ENCODE measurements at places on chromosomes 5 and 9.

DNA sequence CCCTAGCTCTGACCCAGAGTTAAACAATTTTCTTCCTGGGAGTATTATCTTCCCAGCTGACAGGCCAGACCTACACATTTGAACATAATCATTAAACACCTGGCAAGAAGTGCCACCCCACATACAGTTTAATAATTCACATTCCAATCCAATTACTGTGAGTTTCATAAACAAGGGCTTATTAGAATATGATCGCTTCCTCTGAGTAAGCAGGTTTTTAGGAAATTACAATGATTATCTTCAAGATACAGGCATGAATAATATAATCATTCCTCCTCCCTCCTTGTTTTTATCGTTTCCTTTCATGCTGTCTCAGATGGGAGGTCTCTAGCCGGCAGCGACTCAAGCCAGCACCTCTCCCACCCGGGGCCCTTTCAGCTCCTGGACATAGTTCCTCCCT, 15.8 kb upstream of the KIF4B start:
- H3K27ac ChIP-seq, result no peak overlapping the region
- no peaks in the 10 kb centered on the region for H3K27me3 ChIP-seq

- H3K36me3 ChIP-seq, result peaks cover 5% of the 10 kb centered on the region
- no peak overlapping the region for H3K4me3 ChIP-seq
- DNase-seq, result no peak
- H3K27me3 ChIP-seq, result no peaks in the 10 kb centered on the region
- no peak overlapping the region for H3K27ac ChIP-seq
These were observed 179.0 kb upstream of the SGCD start for GRCh38 chr5:156147944-156148285.

DNA sequence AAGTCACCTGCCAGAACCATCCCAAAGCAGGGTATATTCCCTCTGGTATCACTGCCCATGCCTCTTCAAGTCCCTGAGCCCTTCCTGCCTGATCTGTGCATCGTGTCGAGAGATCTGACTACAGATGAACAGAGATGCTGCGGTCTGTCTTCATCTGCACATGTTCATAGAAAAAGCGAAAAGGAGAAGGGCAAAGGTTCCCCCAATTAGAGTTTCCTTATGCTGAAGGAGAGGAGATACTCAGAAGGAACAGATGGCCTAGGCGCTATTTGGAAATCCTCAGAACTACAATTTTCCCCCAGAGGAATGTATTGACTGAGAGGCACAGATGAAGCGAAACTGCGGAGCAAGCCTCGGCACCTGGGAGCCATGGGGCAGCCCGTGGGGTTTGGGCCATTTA, 170.9 kb downstream of the SEC61B start:
- H3K4me3 ChIP-seq, result no peak overlapping the region
- no peaks in the 10 kb centered on the region for H3K36me3 ChIP-seq
- H3K27me3 ChIP-seq, result no peaks in the 10 kb centered on the region
- no peaks in the 10 kb centered on the region for H3K4me1 ChIP-seq
- H3K27ac ChIP-seq, result no peak overlapping the region
- DNase-seq, result no peak

- peaks cover 3% of the 10 kb centered on the region for H3K4me1 ChIP-seq
- no peaks in the 10 kb centered on the region for H3K27me3 ChIP-seq
- H3K4me3 ChIP-seq, result no peak overlapping the region
- H3K36me3 ChIP-seq, result no peaks in the 10 kb centered on the region
- DNase-seq, result no peak
These were observed 252.2 kb downstream of the PIK3R1 start for GRCh38 chr5:68467794-68468193.

- no peak for DNase-seq
- no peaks in the 10 kb centered on the region for H3K27me3 ChIP-seq
- H3K36me3 ChIP-seq, result no peaks in the 10 kb centered on the region
These were observed 90.0 kb downstream of the TMEM167A start for GRCh38 chr5:82987188-82987587.

DNA sequence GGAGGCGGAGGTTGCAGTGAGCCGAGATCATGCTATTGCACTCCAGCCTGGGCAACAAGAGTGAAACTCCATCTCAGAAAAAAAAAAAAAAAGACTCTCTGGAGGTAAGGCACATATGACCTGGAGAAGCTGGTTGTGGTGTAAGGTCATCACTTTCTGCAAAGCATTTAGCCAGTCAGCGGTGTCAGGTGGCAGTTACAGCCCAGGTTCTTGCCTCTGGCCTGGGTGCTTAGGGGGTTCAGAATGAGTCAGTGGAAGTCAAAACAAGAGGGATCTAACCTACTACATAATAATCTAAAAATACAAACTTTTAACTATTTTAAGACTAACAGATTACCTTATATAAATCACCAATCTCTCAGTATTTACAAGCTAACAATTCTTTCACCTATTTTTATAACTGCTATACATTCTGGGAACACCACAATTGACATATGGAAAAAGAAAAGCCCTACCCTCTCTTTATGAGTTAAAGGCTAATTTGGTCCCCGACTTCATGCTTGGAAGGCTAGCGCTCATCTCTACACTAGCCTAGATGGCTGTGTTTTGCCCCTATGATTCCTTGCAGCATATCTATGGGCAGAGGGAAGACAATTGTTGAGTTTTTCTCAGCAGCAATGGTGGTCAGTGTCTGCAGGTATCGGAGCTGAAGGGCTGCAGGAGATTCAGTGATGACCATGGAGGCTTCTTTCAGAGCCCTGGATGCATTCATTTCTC, 29.2 kb downstream of the STOM start:
- H3K4me1 ChIP-seq, result no peaks in the 10 kb centered on the region
- H3K4me3 ChIP-seq, result no peak overlapping the region
- H3K27me3 ChIP-seq, result no peaks in the 10 kb centered on the region
- DNase-seq, result no peak

DNA sequence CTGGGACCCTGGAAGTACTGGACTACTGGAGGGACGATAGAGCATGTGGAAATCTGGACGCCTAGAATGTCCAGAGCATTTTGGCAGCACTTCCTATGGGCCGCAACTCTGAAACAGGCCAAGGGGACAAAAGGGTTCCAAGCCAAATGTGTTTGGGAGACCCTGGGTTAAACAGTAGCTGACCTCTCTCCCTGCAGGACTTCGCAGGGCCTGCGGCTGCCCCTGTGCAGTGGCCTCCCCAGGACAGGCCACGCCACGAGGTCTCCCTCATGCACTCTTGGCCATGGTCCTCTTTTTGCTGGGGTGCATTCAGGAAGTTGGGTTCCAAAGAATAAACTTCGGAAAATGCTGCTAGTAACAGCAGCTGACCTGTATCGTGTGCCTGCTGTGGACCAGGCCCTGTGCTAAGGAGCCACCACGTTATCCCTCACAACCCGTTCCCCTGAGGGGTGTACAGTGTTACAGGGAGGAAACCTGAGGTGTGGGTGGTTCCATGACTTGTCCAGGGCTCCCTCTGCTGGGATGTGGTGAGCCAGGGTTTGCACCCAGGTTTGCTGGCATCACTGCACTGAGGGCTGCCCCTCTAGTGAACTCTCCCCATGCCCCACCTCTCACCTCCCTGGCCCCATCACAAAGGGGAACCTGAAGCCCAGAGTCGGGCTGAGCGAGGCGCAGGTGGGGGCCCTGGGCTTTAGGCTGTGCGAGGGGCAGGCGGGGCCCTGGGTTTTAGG, 79.4 kb downstream of the AMBP start:
- H3K4me3 ChIP-seq, result no peak overlapping the region
- no peaks in the 10 kb centered on the region for H3K4me1 ChIP-seq
- H3K36me3 ChIP-seq, result peaks cover 6% of the 10 kb centered on the region
- no peaks in the 10 kb centered on the region for H3K27me3 ChIP-seq
- H3K27ac ChIP-seq, result no peak overlapping the region

GRCh38 chr9:114722081-114722621, 40.2 kb upstream of the TEX48 start:
- no peak overlapping the region for H3K4me3 ChIP-seq
- H3K27ac ChIP-seq, result no peak overlapping the region
- H3K27me3 ChIP-seq, result no peaks in the 10 kb centered on the region
- no peak for DNase-seq

GRCh38 chr5:135332519-135333150, 66.4 kb downstream of the MACROH2A1 start:
- no peak overlapping the region for H3K4me3 ChIP-seq
- no peaks in the 10 kb centered on the region for H3K27me3 ChIP-seq
- H3K27ac ChIP-seq, result no peak overlapping the region
- no peaks in the 10 kb centered on the region for H3K4me1 ChIP-seq
- peaks cover 10% of the 10 kb centered on the region for H3K36me3 ChIP-seq
- no peak for DNase-seq

DNA sequence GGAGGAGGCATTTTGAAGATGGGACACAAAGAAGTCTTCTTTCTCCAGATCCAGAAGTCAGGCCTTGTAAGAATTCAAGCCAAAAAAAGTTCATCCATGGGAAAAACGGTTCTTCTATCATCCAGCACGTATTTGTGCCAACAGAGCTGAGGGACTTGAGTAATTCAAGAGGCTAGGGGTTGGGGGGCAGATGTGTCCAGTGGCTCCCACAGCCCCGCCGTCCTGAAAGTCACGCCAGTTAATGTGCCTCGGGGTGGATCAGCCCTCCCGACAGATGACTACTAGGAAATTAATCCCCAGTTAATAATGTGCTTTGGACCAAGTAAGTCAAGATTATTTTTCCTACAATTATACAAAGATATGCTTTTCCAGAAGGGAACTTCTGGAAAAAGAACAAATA, 23.4 kb downstream of the NREP start:
- no peak overlapping the region for H3K27ac ChIP-seq
- DNase-seq, result no peak
- no peak overlapping the region for H3K4me3 ChIP-seq
- H3K4me1 ChIP-seq, result peaks cover 6% of the 10 kb centered on the region
- H3K27me3 ChIP-seq, result no peaks in the 10 kb centered on the region

- H3K27ac ChIP-seq, result no peak overlapping the region
- H3K36me3 ChIP-seq, result no peaks in the 10 kb centered on the region
- H3K4me3 ChIP-seq, result no peak overlapping the region
- no peak for DNase-seq
- H3K4me1 ChIP-seq, result no peaks in the 10 kb centered on the region
- H3K27me3 ChIP-seq, result no peaks in the 10 kb centered on the region
These were observed 41.8 kb upstream of the NFIL3 start for GRCh38 chr9:91465420-91465819.

DNA sequence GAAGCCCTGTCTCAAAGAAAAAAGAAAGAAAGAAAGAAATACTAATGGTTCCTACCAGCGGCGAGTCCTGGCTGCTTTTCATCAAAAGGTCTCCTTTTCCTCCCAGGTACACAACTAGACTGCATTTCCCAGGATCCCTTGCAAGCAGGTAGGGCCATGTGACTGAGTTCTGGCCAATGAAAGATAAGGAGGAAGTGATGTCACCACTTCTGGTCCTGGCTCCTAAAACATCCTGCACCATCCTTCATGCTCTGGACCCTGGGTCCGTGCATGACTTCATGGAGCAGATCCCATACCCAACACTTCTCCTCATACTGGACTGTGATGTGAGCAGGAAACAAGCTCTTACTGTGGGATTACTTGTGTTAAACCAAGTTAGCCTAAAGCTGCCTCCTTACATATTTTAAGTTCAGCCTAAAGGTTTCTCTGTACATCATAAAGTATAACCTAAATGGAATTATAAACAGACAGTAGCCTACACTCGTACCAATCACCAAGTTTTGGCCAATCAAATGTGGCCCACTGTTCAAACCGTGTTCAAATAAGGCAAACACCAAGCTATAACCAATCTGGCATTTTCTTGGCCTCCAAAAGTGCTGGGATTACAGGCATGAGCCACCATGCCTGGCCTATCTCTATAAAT, 30.2 kb upstream of the FUBP3 start:
- no peak overlapping the region for H3K4me3 ChIP-seq
- no peak for DNase-seq
- no peaks in the 10 kb centered on the region for H3K27me3 ChIP-seq
- no peak overlapping the region for H3K27ac ChIP-seq

DNA sequence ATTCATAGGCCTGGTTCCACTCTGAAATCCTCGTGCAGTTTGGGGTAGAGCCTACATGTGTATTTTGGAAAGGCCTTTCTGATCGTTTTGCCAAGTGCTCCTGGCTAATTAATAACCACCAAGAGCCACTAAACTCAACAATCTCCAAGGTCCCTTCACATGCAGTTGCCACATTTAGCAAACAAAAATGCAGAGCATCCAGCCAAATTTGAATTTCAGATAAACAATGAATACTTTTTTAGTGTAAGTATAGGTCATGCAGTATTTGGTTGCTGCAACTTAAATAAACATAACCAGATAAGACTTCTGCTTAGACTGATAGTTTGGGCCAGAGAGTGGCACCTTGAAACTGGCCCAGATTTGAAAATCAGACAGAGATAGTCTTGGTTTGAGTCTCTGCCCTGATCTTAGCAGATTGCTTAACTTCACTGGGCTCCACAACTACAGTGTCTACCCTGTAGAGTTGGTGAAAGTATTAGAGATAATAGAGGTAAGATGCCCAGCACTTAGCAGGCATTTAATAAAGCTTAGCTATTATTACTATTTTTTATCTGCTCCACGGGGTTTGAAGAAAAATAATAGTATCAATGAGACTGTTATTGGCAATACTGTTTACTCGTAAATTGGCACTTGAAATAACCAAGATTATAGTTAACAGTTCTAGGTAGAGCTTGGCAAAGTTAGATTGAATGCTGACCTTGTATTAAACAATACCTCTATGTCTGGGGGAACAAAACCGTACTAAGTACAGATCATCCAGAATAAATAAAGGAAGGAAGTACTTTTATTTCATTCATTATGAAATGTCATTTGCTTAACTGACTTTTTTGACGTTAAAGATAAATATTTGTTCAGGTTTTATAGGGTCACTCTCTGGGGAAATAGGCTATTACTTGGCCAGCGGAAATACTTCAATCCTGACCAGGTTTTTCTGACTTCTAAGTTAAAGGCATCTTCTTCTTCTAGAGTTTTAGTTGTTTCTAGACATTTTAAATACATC, 274.8 kb downstream of the DOCK8 start:
- H3K36me3 ChIP-seq, result peaks cover 4% of the 10 kb centered on the region
- no peak for DNase-seq
- H3K4me3 ChIP-seq, result no peak overlapping the region
- H3K27me3 ChIP-seq, result no peaks in the 10 kb centered on the region

DNA sequence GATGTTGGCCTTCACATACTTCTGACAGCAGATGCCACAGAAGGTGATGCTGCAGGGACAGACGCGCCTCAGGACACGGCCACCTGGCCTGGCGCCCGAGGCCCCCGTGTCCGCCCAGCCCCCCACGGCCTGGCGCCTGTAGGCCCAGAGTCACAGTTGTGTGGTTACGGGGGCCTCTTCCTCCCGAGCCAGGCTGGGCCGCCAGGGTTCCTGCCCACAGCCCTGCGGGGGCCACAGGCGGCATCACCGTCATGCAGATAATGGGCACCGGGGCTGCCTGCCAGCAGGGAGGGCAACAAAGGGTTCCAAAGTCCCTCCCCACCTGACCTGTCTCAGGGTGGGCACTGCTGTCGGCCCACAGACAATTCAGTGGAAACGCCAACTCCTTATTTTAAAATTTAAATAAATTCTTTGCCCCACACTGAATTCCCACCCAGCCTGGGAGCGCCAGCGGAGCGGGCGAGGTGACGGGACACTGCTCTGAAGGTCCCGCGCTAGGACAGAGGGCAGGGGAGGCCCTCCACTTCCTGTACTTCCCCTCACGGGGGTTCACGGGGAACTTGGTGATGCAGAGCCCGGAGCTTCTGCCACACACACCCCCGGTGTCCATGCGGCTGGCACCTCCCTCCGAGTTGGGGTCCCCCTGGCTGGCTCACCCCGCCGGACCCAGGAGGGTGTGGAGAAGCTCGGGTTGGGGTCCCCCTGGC, 40.6 kb downstream of the EXOC3 start:
- H3K27ac ChIP-seq, result no peak overlapping the region
- DNase-seq, result no peak
- H3K27me3 ChIP-seq, result no peaks in the 10 kb centered on the region
- no peaks in the 10 kb centered on the region for H3K36me3 ChIP-seq
- no peaks in the 10 kb centered on the region for H3K4me1 ChIP-seq
- no peak overlapping the region for H3K4me3 ChIP-seq

GRCh38 chr5:93580927-93581445, at the start of gene NR2F1-AS1:
Gene NR2F1-AS1 (minus strand): TSS chr5:93581219.
- H3K27ac ChIP-seq, result no peak within 1 kb of the TSS
- peaks cover 67% of the 10 kb centered on the region for H3K27me3 ChIP-seq
- H3K36me3 ChIP-seq, result no peaks in the 10 kb centered on the region
